Suppressor macrophage (primary cell): ENCODE measurements at places on chromosomes 4 and X.

GRCh38 chrX:69177511-69178162 is 12.4 kb upstream of the PJA1 start:
- no peak for DNase-seq

DNA sequence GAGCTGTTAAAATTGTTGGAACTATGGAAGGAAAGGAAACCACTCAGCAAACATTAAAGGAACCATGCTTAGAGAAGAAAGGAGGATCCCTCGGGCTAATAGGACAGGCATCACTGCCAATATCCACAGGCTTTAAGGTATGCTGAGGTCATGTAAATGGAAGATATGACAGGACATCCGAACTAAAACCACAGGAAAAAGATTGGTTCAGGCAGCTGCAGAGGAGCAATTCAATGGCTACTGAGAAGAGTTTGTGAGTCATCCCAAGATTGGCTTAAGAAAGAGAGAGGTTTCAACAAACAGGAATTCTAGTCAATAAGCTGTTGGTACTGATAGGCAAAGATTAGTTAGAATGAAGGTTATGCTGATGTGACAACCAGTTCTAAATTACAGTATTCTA is 106.4 kb upstream of the FAM241A start:
- no peak for DNase-seq

DNA sequence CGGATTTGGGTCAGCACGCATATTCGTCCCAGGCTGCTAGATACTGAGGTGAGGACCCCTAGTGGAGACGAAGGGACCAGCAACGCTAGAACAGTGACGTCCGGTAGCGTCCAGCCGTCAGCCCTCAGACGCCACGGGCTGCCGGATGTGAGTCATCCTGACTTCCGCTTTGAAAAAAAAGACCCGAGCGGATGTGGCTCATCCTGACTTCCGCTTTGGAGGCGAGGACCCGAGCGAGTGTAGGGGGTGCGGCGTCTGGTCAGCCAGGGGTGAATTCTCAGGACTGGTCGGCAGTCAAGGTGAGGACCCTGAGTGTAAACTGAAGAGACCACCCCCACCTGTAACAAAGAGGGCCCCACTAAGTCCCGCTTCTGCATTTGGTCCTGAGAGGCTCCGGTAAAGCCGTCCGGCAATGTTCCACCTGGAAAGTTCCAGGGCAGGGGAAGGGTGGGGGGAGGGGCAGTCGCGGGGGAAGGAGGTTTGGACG is at the start of gene MAGEB2:
TSS of gene MAGEB2 (plus strand) at position 207 of the 487 bp plus-strand sequence. CDS start 3,018 bp downstream, outside the sequence.
- no peak for DNase-seq

- no peak for DNase-seq
Observed at GRCh38 chrX:7788334-7788733, 54.6 kb upstream of the VCX start.

- DNase-seq, result no peak
Observed at GRCh38 chrX:46262304-46262703, 282.9 kb downstream of the ZNF674 start.

- no peak for DNase-seq
Observed at GRCh38 chr4:956531-957230, 16.7 kb downstream of the DGKQ start.

GRCh38 chrX:15790769-15791290 is 546 bp downstream of the ZRSR2 start:
- peak; percentile 65 for DNase-seq

- no peak for DNase-seq
Observed at GRCh38 chrX:74506317-74507115, 85.2 kb downstream of the SLC16A2 start.

DNA sequence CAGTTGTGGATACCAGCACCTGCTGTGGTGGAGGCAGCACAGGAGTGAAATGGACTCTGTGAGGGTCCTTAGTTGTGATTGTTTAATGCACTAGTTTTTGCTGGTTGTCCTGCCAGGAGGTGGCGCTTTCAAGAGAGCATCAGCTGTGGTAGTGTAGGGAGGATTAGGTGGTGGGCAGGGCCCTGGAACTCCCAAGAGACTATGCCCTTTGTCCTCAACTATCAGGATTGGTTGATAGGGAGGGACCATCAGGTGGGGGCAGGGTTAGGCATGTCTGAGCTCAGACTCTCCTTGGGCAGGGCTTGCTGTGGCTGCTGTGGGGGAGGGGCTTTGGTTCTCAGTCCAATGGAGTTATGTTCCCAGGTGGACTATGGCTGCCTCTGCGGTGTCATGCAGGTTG is 121.9 kb downstream of the RRAGB start:
- no peak for DNase-seq

DNA sequence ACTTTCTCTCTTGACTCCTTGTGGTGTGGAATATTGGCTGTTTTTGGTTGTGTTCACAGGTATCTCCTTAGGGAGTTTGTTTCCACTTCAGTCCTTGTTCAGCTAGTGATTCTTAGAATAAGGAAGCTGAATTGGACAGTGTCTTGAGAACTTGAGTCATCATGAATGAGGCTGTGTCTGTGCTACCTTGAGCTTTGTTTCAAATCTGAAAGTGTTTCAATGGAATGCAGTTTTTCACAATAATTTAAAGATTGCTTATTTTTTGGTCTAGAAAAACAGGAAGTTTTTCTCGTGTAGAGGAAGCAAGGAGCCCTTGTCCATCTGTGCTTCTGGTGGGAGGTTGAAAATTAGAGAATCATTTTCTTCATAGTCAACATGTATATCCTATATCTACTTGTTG is 76.5 kb downstream of the ZNF518B start:
- DNase-seq, result peak; percentile 14

DNA sequence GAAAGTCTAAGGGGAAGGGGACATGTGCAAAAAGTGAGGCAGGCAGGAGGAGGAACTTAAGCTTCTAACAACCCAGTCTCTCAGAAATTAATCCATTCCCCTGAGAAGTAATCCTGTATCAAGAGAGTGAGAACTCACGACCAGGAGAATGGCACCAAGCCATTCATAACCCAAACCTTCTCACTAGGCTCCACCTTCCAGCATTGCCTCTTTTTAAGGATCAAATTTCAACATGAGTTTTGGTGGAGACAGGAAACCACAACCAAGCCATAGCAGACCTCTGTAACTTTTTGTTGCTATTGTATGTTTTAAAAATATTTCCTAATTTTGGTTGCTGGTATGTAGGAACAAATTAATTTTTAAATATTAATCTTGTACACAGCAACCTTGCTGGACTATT is 32.8 kb downstream of the PASD1 start:
- no peak for DNase-seq

- DNase-seq, result no peak
Observed at GRCh38 chr4:21885241-21885640, 63.3 kb downstream of the KCNIP4 start.
